ENCODE measurements at places on chromosomes 7 and 10. TPM values are rescaled to one million over a fixed set of nuclear protein-coding genes. Genes with fewer than 3 reads are reported as not detected.

DNA sequence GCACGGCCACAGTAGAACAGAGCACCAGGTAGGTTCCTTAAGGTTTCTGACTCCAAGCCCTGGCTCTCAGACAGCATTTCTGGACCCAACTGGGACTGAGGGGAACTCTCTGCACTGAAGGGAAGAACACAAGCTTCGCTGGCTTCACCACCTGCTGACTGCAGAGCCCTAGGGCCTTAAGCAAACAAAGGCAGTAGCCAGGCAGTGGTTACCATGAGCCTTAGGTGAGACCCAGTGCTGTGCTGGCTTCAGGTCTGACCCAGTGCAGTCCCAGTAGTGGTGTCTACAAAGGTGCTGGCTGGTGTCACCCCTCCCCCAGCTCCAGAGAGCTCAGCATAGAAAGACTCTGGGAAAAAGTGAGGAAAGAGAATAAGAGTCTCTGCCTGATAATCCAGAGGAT is 59.5 kb downstream of the SIRT1 start:
- no peak overlapping the region for H3K27ac ChIP-seq
- peaks cover 2% of the 10 kb centered on the region for H3K4me1 ChIP-seq
- no peak overlapping the region for H3K4me3 ChIP-seq
- DNase-seq: no peak

DNA sequence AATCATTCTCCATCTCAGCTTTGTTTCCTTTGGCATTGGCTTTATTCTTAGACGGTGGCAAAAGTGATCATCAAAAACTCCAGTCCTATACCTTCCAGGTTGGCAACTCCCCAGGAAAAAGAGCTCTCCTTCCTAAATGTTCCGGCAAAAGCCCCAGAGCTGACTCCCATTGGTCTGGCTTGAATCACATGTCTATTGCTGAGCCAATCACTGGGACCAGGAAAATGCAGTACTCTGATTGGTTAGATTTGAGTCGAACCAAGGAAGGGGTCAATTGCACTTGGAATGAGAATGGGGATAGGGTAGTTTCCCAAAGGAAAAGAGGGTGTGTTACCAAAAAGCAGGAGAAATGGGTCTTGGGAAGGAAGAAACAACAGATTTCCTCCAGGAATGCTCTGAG is 22.3 kb downstream of the LEP start:
- DNase-seq: no peak
- H3K27ac ChIP-seq: no peak overlapping the region
- no peak overlapping the region for H3K4me3 ChIP-seq
- H3K27me3 ChIP-seq: no peaks in the 10 kb centered on the region
- no peaks in the 10 kb centered on the region for H3K36me3 ChIP-seq
- no peaks in the 10 kb centered on the region for H3K4me1 ChIP-seq

- H3K4me1 ChIP-seq: no peaks in the 10 kb centered on the region
- no peak overlapping the region for H3K4me3 ChIP-seq
- H3K36me3 ChIP-seq: no peaks in the 10 kb centered on the region
- no peak for DNase-seq
- peaks cover 3% of the 10 kb centered on the region for H3K27me3 ChIP-seq
Observed at GRCh38 chr10:116899626-116900025, 50.3 kb downstream of the ENO4 start.

GRCh38 chr10:130359711-130360110 is 223.5 kb downstream of the GLRX3 start:
- H3K4me3 ChIP-seq: no peak overlapping the region
- peaks cover 1% of the 10 kb centered on the region for H3K27me3 ChIP-seq
- no peaks in the 10 kb centered on the region for H3K4me1 ChIP-seq
- no peak overlapping the region for H3K27ac ChIP-seq
- no peak for DNase-seq

- H3K27me3 ChIP-seq: no peaks in the 10 kb centered on the region
- peak overlapping the region; percentile 95 for H3K27ac ChIP-seq
- DNase-seq: peak; percentile 69
- no peaks in the 10 kb centered on the region for H3K36me3 ChIP-seq
- peak overlapping the region; percentile 73 for H3K4me3 ChIP-seq
Observed at GRCh38 chr7:2893411-2893861, 49.3 kb upstream of the GNA12 start.

DNA sequence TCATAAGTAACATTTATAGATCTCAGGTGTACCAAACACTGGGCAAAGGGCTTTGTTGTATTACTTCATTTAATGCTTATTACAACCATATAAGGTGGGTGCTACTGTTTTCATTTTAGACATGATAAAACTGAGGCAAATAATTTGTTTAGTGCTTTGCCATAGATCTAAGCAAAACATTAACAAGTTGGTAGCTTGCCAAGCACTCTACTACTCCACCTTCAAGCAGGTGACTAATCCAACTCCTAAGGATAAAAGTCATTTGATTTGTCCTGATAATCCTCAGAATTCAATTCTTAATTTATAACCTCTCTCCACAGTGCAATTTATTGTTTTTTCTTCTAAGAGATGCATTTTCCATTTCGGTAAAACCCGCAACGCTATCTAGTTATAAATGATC is 646.4 kb downstream of the GRM8 start:
- H3K36me3 ChIP-seq: no peaks in the 10 kb centered on the region
- H3K4me3 ChIP-seq: no peak overlapping the region
- no peak overlapping the region for H3K27ac ChIP-seq
- H3K27me3 ChIP-seq: no peaks in the 10 kb centered on the region

Gene DBF4
- total RNA-seq: 78.7 TPM

- H3K4me1 ChIP-seq: peaks cover 32% of the 10 kb centered on the region
- DNase-seq: no peak
- peaks cover 2% of the 10 kb centered on the region for H3K36me3 ChIP-seq
- no peak overlapping the region for H3K27ac ChIP-seq
- H3K27me3 ChIP-seq: no peaks in the 10 kb centered on the region
- H3K4me3 ChIP-seq: no peak overlapping the region
Observed at GRCh38 chr7:150381096-150381495, 2.0 kb downstream of the ZNF775 start.

- no peak for DNase-seq
- no peak overlapping the region for H3K27ac ChIP-seq
- H3K4me3 ChIP-seq: no peak overlapping the region
- H3K27me3 ChIP-seq: no peaks in the 10 kb centered on the region
- no peaks in the 10 kb centered on the region for H3K4me1 ChIP-seq
- no peaks in the 10 kb centered on the region for H3K36me3 ChIP-seq
Observed at GRCh38 chr10:89589101-89589720, 53.8 kb upstream of the SLC16A12 start.

GRCh38 chr10:77925795-77926565 is 575 bp downstream of the DLG5 start:
- H3K27me3 ChIP-seq: peaks cover 39% of the 10 kb centered on the region
- H3K4me1 ChIP-seq: peaks cover 12% of the 10 kb centered on the region

Gene TMEM273
- 16.6 TPM for total RNA-seq

- H3K27ac ChIP-seq: no peak overlapping the region
- H3K4me1 ChIP-seq: peaks cover under 1% of the 10 kb centered on the region
- no peaks in the 10 kb centered on the region for H3K27me3 ChIP-seq
- no peak for DNase-seq
- H3K36me3 ChIP-seq: no peaks in the 10 kb centered on the region
Observed at GRCh38 chr10:74249865-74250264, 98.8 kb downstream of the ADK start.

Gene LIPK
- not detected for total RNA-seq

Gene ASB4
- not detected for total RNA-seq

- no peak for DNase-seq
- H3K27me3 ChIP-seq: no peaks in the 10 kb centered on the region
- H3K36me3 ChIP-seq: peaks cover 56% of the 10 kb centered on the region
Observed at GRCh38 chr10:61941202-61941681, 39.7 kb downstream of the ARID5B start.

DNA sequence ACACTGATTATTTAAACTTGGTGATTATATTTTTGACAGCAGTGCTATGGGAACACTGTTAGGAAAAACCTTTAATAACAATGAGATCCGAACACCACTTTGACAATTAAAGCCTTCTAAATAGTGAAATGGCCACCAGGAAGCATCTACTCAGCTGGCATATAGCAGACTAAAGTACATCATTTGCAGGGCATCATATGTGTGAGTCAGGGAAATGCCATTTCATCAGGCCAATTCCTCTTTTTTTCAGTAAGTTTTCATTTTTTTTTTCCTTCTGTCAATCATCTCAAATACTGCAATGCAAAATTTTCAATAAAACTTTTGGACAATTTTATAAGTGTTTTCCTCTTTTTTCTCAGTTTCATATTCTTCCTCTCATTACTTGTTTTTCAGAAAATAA is 521.4 kb upstream of the SEMA3D start:
- DNase-seq: no peak
- H3K4me3 ChIP-seq: no peak overlapping the region
- no peaks in the 10 kb centered on the region for H3K27me3 ChIP-seq
- H3K36me3 ChIP-seq: no peaks in the 10 kb centered on the region

DNA sequence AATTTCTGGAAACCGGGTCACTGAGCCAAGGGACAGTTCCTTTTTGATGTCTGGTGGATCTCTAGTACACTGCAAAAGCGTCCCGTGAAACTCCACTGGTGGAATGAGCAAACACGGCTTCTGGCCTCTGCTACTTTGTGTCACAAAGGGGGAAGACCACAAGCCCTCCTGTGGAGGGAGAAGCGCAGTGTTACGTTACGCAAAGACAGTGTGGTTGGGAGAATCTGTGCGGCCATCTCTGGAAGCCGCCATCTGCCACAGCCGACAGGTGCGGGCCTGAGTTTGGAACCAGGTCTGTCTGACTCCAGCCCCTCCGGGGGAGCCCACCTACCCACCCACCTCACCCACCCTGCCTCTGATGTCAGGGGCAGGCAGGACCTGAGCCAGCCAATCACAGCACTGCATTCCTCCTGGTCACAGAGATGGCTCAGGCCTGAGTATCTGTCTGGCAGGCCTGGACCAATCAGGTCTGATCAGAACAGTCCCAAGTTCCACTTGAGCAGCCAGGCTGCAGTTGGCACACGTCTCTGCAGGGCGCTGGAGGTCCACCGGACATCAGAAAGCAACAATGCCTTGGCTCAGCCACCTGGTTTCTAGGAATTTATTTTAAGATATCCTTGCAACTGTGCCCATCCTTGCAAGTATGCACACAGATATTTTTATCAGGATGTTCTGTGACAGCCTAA is 3.0 kb upstream of the CYP2W1 start:
- no peaks in the 10 kb centered on the region for H3K27me3 ChIP-seq
- H3K4me1 ChIP-seq: no peaks in the 10 kb centered on the region
- DNase-seq: no peak
- H3K4me3 ChIP-seq: no peak overlapping the region
- H3K36me3 ChIP-seq: no peaks in the 10 kb centered on the region

DNA sequence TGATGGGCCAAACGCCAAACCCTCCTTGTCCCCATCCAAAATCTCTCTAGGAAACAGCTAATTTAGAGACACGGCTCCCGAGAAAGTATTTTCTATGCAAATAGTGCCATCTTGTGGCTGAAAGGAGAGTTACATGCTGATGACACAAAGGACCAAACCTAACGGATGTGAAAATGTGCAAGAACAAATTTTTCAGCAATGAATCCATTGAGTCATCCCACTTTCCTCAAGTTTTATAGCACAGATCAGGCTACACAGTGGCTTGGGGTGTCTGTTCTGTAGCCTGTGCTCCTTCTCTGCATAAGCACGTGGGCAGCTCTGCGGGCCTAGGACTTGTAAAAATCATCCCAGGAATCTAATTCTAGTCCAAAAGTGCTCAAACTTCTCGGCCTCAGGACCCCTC is 154.8 kb upstream of the PRR15 start:
- no peaks in the 10 kb centered on the region for H3K27me3 ChIP-seq
- DNase-seq: peak; percentile 62
- H3K27ac ChIP-seq: no peak overlapping the region
- no peak overlapping the region for H3K4me3 ChIP-seq

DNA sequence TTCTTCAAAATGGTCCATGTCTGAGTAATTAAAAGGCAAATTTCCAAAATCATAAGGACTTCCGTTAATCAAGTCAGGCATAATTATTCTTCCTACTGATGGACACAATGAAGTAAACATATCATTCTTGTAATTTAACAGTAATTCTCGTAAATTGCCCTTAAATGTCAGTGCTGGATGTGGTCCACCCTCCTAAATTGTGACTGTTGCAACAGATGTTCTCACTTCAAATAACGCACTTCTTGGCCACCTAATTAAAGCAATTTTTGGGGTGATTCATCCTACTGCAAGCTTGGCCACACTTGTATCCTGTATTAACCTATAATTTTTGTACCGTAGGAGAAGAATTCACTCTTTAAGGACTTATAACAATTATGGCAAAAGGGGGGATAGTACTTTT is 1.9 kb downstream of the COL1A2 start:
- H3K36me3 ChIP-seq: no peaks in the 10 kb centered on the region
- H3K4me3 ChIP-seq: no peak overlapping the region
- peaks cover 18% of the 10 kb centered on the region for H3K27me3 ChIP-seq
- no peak for DNase-seq

DNA sequence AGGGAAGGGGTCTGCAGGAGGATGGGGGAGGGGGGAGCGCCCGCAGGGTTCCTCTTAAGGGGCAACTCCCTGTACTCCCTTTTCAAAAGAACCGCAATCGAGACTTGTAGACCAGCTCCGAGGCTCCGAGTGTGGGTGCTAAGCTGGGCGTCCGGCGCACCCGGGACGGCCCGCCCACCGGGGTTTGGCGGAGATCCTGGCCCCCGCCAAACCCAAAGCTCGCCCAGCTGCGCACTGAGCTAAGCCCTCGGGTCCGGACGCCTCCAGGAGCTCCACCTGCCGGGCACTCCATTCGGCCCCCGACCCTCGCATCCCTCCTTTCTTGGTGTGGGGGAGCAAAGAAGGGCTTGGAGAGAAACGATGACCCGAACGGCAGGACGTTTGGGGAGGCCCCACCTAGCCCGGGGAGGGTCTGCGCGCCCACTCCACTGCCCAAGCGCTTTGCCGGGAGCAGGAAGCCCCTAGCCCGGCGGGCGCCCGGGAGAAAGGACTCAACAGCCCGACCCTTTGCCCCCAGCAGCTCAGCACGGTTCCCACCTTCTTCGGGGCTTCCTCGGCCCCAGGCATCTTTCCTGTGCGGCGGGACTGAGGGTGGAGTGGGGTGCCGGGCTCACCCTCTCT is 651 bp downstream of the AFAP1L2 start:
- H3K4me1 ChIP-seq: peaks cover 10% of the 10 kb centered on the region
- DNase-seq: peak; percentile 18
- peak overlapping the region; percentile 34 for H3K4me3 ChIP-seq
- H3K27ac ChIP-seq: no peak overlapping the region
- H3K36me3 ChIP-seq: no peaks in the 10 kb centered on the region
- peaks cover 63% of the 10 kb centered on the region for H3K27me3 ChIP-seq

DNA sequence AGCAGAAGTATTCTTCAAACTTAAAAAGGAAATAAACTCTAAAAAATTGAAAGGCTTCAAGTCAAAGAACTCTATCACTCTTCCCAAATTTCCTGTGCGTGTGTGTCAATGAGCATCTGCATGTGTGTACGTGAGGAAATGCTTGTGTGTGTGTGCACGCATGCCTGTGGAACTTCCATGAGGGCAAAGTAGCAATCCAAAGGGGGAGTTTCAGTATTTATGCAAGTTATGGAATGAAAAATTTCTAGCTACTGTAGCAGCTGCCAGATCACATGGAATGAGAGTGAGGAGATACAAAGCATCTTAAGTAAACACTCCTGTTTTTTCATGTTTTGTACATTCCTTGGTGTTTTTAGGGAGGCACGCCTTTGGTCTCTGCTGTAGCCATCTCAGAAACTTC is 152.6 kb downstream of the RAPGEF5 start:
- no peaks in the 10 kb centered on the region for H3K36me3 ChIP-seq
- H3K27ac ChIP-seq: no peak overlapping the region
- no peak overlapping the region for H3K4me3 ChIP-seq
- no peaks in the 10 kb centered on the region for H3K27me3 ChIP-seq
- no peak for DNase-seq

GRCh38 chr7:148939128-148939755 is 55.2 kb upstream of the EZH2 start:
- H3K36me3 ChIP-seq: peaks cover 15% of the 10 kb centered on the region
- peaks cover 19% of the 10 kb centered on the region for H3K4me1 ChIP-seq
- peak overlapping the region; percentile 100 for H3K27ac ChIP-seq

Measured in activated CD8-positive, alpha-beta T cell treated with anti-CD3 and anti-CD28 coated beads for 36 hours (primary cell).